ENCODE measurements at places on chromosomes 1 and 21.

- DNase-seq, result no peak
These were observed 2.1 kb downstream of the RBM15 start for GRCh38 chr1:110341146-110341871.

DNA sequence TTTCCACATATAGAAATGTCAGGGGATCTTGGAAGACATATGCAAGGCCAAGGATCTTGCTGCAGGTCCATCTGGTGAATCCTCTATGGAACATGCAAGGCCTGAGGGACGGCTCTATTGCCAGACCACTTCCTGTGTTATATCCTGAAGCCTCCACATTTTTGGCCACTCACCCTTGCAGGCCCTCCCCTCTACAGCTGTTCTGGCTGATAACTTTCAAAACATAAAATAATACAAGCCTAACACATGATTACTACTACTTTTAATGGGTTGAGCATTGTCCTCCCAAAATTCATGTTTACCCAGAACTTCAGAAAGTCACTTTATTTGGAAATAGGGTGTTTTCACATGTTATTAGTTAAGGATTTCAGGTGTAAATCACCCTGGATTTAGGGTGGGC, 18.5 kb upstream of the LYPLAL1 start:
- no peak for DNase-seq

- no peak for DNase-seq
These were observed 5.1 kb upstream of the HES4 start for GRCh38 chr1:1004780-1005697.

DNA sequence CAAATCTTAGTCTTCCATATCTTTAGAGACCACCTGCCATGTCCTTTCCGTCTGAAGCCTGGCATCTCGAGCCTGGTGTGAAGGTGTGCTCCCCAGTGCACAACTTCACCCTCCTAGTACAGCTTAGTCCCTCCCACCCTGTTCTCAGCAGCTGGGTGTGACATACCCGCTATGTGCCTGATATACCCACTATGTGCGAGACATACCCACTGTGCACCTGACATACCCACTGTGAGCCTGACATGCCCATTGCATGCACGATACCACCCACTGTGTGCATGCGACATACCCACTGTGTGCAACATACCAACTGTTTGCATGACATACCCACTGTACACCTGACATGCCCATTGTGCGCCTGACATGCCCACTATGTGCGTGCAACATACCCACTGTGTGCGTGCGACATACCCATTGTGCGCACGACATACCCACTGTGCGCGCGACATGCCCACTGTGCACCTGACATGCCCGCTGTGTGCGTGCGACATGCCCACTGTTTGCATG, 3.0 kb upstream of the RRP1 start:
- DNase-seq, result no peak

Measured in foreskin keratinocyte (primary cell).